ENCODE measurements at places on chromosomes 16 and 17. TPM values are rescaled to one million over a fixed set of nuclear protein-coding genes. Genes with fewer than 3 reads are reported as not detected.

DNA sequence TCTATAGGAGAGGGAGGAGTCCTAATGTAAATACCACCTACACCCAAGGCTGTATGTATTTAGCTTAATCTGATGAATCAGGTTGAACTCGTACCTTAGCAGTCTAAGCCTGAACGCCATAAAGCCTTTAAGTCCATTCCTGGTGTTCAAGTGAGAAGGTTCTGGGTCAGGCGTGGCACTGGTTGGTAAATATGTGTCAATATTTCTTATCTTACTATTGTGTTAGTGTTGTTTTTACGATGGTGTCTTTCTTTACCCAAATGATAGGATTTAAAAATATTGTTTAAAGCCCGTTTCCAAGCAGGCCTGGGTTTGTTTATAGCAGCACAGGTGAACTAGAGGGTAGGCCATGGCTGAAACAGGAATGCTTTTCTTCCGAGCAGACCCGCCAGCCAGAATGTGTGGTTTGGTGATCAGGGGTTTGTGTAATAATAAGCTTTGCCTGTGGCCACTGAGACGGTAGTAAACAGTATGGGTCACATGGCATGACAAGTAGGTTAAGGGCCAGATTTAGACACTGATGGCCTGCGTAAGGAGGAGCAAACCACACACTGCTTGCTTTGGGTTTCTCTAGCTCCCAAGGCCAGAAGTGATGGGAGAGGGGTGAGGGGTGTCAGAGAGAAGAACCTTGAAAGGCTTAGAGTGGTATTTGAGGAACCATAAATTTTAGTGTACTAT, 3.3 kb downstream of the TMEM94 start:
- H3K36me3 ChIP-seq, result no peaks in the 10 kb centered on the region
- H3K4me1 ChIP-seq, result no peaks in the 10 kb centered on the region
- H3K4me3 ChIP-seq, result no peak overlapping the region
- no peak overlapping the region for H3K27ac ChIP-seq

GRCh38 chr16:54722210-54722676, 208.4 kb upstream of the IRX5 start:
- no peaks in the 10 kb centered on the region for H3K4me1 ChIP-seq
- H3K27me3 ChIP-seq, result no peaks in the 10 kb centered on the region
- DNase-seq, result no peak
- no peak overlapping the region for H3K27ac ChIP-seq
- no peaks in the 10 kb centered on the region for H3K36me3 ChIP-seq
- no peak overlapping the region for H3K4me3 ChIP-seq

GRCh38 chr17:11682646-11683045, 84.4 kb downstream of the DNAH9 start:
- H3K27me3 ChIP-seq, result no peaks in the 10 kb centered on the region
- DNase-seq, result no peak
- H3K27ac ChIP-seq, result no peak overlapping the region
- H3K36me3 ChIP-seq, result no peaks in the 10 kb centered on the region
- H3K4me3 ChIP-seq, result no peak overlapping the region

GRCh38 chr16:85735946-85736345, 14.9 kb downstream of the C16orf74 start:
- H3K27me3 ChIP-seq, result no peaks in the 10 kb centered on the region
- no peak overlapping the region for H3K27ac ChIP-seq
- no peak for DNase-seq
- no peak overlapping the region for H3K4me3 ChIP-seq
- H3K4me1 ChIP-seq, result no peaks in the 10 kb centered on the region

DNA sequence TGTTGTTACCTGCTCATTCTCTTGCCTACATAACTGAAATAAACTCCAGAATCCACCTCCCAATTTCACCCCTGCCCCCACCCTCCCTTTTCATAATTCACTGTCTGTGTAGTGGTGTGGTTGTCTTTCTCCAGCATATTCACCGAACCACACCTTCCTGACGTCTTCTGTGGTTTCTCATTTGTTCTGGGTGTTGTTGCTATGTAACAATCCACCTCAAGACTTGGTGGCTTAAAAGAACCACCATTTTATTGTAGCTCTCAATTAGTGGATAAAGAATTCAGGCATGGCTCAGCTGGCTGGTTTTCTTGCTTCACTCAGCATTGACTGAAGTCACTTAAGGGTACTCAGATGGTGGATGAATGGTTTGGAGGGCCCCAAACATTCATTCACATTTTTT, 229.8 kb downstream of the MAF start:
- H3K27ac ChIP-seq, result no peak overlapping the region
- DNase-seq, result no peak
- H3K4me3 ChIP-seq, result no peak overlapping the region
- no peaks in the 10 kb centered on the region for H3K27me3 ChIP-seq

GRCh38 chr16:82134846-82135245, 35.2 kb downstream of the MPHOSPH6 start:
- DNase-seq, result no peak
- no peak overlapping the region for H3K27ac ChIP-seq
- no peaks in the 10 kb centered on the region for H3K4me1 ChIP-seq
- H3K36me3 ChIP-seq, result no peaks in the 10 kb centered on the region
- no peak overlapping the region for H3K4me3 ChIP-seq
- no peaks in the 10 kb centered on the region for H3K27me3 ChIP-seq

GRCh38 chr17:38545531-38546225, 60.1 kb downstream of the SRCIN1 start:
- H3K4me3 ChIP-seq, result no peak overlapping the region
- DNase-seq, result no peak
- H3K4me1 ChIP-seq, result no peaks in the 10 kb centered on the region
- H3K27me3 ChIP-seq, result no peaks in the 10 kb centered on the region

- H3K4me3 ChIP-seq, result peak overlapping the region; percentile 31
- peak overlapping the region; percentile 31 for H3K27ac ChIP-seq
- no peaks in the 10 kb centered on the region for H3K27me3 ChIP-seq
- H3K36me3 ChIP-seq, result no peaks in the 10 kb centered on the region
- peak; percentile 27 for DNase-seq
- no peaks in the 10 kb centered on the region for H3K4me1 ChIP-seq
Measured at GRCh38 chr16:11224894-11225676, 30.9 kb downstream of the SOCS1 start.

DNA sequence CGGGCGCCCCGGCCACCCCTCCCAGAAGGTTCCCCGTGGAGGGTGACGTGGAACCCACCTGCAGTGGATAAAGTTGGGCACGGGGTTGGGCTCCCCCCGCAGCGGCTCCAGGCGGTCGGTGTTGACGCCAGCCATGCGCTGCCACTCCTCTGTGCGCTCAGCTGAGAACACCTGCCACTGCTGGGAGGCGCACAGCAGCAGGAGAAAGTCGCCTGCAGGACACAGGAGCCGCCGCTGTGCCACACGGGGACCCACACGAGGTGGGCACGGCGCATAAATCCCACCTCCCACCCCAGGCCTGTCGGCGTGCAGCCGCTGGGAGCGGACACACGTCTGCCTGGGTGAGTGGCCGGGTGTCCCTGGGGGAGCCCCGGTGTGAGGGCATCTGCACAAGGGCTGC, 20.7 kb downstream of the CTU2 start:
- no peak for DNase-seq
- H3K4me1 ChIP-seq, result no peaks in the 10 kb centered on the region
- H3K4me3 ChIP-seq, result no peak overlapping the region
- H3K27ac ChIP-seq, result no peak overlapping the region
- H3K27me3 ChIP-seq, result no peaks in the 10 kb centered on the region

- H3K27me3 ChIP-seq, result no peaks in the 10 kb centered on the region
- H3K27ac ChIP-seq, result no peak overlapping the region
- DNase-seq, result no peak
- H3K4me3 ChIP-seq, result peak overlapping the region; percentile 79
- peaks cover 17% of the 10 kb centered on the region for H3K4me1 ChIP-seq
Measured at GRCh38 chr16:739560-740458, 988 bp downstream of the CIAO3 start.

DNA sequence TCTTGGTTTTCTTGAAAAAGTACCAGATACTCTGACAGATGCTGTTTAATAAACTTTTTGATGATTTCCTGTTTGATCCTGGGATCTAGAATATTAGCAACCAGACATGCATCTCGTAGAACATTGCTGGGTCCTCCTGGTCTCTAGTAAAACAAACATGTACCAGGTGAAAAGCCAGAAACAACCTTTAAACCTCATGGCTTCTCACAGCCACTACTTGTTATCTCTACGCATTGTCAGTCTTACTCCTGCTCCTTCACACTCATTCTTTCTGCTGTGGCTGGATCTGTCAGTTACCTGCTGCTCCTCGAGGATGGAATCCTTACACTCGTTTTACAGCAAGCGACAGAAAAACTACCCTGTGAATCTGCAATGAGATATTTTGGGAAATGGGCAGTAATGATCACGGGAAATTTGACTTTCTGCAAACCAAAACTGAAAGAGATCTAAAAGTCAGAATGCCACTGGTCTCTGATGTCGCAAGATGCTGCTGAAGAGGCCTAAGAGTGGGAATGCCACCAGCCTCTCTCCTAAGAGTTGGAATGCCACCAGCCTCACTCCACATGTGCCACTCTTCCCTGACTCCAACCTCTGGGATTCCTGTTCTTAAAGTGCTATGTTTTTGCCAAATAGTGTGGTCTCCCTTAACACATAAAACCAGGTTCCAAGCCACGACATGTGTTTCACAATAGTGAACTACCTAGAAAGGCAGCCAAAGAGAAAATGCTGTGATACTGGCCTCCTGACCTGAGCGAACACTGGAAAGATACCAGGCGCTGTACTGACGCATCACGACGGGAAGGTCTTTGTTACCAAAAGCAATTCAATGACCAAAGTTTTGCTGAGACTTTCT, 86.3 kb downstream of the VPS53 start:
- H3K4me1 ChIP-seq, result no peaks in the 10 kb centered on the region
- no peak overlapping the region for H3K27ac ChIP-seq
- H3K36me3 ChIP-seq, result peaks cover 44% of the 10 kb centered on the region
- DNase-seq, result no peak
- H3K4me3 ChIP-seq, result no peak overlapping the region

- no peaks in the 10 kb centered on the region for H3K27me3 ChIP-seq
- H3K4me3 ChIP-seq, result no peak overlapping the region
- H3K36me3 ChIP-seq, result no peaks in the 10 kb centered on the region
- no peak overlapping the region for H3K27ac ChIP-seq
- H3K4me1 ChIP-seq, result peaks cover 16% of the 10 kb centered on the region
Measured at GRCh38 chr16:48596326-48596725, 13.7 kb downstream of the N4BP1 start.

GRCh38 chr16:2428784-2429033, 538 bp upstream of the CCNF start:
- H3K4me1 ChIP-seq, result peaks cover 3% of the 10 kb centered on the region
- H3K27ac ChIP-seq, result peak overlapping the region; percentile 57
- peak overlapping the region; percentile 93 for H3K4me3 ChIP-seq

DNA sequence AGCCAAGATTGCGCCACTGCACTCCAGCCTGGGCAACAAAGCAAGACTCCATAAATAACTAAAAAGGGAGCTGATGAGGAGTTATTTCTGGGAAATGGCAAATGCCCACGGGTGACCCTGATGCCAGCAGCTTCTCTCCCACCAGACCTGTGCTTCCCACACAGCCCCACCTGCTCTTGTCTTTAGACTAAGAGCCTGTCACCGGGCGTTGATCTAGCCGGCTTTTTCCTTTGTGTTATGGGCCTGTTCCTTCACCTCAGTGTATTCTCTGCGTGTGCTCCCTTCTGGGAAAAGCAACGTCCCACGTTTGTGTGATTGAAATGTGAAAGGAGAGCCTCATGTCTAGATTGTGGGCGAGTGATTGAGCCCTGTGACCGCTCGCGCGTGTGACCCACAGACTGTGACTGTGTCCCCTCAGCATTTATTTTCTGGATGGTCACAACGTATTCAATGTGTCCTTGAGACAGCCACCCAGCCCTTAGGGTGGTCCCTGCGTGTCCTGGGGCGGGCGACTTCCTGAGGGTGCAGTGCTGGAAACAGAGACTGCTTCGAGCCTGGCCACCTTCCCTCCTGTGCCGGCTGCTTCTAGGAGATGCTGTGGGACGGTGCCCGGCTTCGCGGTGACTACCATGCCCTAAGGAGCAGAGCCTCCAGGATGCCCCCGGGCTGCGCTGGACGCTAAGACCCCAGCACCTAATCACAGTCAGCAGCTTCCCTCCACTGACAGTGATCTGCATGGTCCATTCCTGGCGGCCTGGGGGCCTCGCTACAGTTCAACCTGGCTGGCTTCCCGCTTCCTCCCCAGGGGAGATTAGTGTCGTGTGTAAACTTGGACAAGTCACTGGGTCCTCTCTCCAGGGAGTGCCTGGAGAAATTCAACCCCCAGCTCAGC, 7.8 kb upstream of the RNPS1 start:
- H3K4me3 ChIP-seq, result no peak overlapping the region
- H3K27me3 ChIP-seq, result no peaks in the 10 kb centered on the region
- no peak overlapping the region for H3K27ac ChIP-seq
- DNase-seq, result no peak
- H3K36me3 ChIP-seq, result no peaks in the 10 kb centered on the region
- no peaks in the 10 kb centered on the region for H3K4me1 ChIP-seq

- no peaks in the 10 kb centered on the region for H3K4me1 ChIP-seq
- no peak overlapping the region for H3K27ac ChIP-seq
- H3K27me3 ChIP-seq, result no peaks in the 10 kb centered on the region
- DNase-seq, result no peak
Measured at GRCh38 chr16:7653746-7654461, 321.3 kb downstream of the RBFOX1 start.

- no peak for DNase-seq
- no peak overlapping the region for H3K4me3 ChIP-seq
- H3K36me3 ChIP-seq, result no peaks in the 10 kb centered on the region
Measured at GRCh38 chr17:45022655-45023339, 28.6 kb downstream of the DCAKD start.

DNA sequence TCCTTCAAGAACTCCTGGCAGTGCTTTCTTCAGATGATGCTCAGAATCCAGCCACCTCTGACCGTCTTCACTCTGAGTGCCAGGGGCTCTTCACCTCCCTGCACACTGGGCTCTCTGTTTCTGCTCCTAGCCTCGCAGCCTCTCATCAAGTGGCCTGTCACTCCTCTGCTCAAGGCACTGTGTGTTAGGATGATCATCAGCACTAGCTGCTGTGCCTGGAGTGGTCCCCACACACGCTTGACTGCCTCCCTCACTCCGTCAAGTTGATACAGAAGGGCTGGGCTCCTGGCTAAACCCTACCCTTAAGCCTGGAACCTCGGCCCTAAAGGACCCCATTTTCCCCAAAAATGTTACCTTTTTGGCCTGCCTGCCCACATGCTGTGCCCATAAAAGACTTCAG, 15.6 kb downstream of the KRT9 start:
- H3K27me3 ChIP-seq, result no peaks in the 10 kb centered on the region
- no peak for DNase-seq
- no peaks in the 10 kb centered on the region for H3K4me1 ChIP-seq
- no peak overlapping the region for H3K27ac ChIP-seq
- no peak overlapping the region for H3K4me3 ChIP-seq

Gene NUP93
- total RNA-seq, result 419 TPM

Gene UBE2Z
- total RNA-seq, result 68.8 TPM

Gene MYH3
- total RNA-seq, result 0.32 TPM

Gene LHX1
- not detected for total RNA-seq

Gene TSR1
- total RNA-seq, result 16.9 TPM

Gene SPATA22
- not detected for total RNA-seq

Gene CUEDC1
- total RNA-seq, result 76.1 TPM

Gene PROCA1
- 1.6 TPM for total RNA-seq

Data from ascending aorta (tissue), 2 donors.